ENCODE measurements at places on chromosomes 13 and 19.

DNA sequence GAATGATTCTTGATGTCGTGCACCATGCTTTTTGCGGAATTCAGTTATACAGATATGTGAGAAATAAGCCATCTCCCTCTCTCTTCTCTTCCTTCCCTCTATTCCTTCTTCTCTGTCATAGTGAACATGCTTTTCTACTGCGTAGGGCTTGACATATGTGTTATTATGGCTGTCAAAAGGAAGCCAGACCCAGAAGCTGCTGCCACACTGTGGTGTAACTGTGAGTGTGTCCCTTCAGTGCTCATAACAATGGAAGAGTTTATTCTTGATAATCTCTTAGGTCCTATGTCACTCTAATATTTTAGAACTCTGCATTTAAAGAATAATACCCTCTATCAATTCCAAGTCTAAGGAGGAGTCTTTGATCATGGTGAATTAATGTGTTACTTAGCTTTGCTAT, 208.9 kb upstream of the TMTC4 start:
- DNase-seq = peak; percentile 1

DNA sequence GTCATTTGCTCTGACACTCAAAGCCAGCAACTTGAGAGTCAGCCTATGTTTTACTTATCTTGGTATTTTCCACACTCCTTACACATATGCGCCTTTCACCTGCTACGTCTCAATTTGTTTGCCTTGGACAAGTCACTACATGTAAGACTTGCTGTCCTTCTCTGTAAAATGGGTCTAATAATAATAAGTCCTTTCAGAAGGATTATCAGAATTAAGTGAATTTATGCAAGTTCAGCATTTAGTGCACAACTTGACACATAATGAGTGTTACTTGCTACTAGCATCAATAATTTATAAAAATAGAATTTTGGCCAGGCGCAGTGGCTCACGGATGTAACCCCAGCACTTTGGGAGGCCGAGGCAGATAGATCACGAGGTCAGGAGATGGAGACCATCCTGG, 71.1 kb upstream of the UBL3 start:
- DNase-seq = no peak

DNA sequence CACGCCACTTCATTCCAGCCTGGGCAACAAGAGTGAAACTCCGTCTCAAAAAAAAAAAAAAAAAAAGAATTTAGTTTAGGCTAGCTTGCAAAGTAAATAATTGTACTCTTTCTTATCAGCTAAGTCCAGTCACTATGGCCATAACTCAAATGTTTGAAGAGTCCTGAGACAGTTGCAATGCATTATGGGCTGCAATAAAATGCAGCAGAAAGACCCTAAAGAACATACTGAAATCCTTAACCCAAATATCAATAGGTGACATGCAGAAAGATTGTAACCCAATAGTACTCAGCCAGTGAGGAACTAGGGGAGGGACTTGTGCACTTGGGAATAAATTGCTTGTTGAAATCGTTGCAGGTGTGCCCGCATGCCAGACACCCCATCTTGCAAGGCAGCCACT, 20.9 kb upstream of the FFAR2 start:
- no peak for DNase-seq

DNA sequence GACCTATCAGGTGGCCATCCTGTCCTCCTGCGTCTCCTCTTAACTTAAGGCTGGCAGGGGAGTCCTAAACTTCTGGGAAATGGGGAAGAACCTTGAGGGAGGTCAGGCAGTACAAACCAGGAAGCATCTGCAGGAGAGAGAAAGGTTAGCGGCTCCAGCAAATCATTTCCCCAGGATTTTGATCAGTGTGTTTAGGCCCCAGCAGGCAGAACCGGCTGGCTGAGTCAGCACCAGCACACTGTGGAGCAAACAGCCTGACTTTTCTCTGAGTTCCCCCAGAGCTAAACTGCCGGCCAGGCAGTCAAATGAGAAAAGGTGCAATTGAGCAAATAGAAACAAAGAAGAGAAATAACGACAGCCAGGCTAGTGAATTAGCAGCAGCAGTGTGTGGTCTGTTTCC, 46.7 kb upstream of the MEDAG start:
- DNase-seq = peak; percentile 71

DNA sequence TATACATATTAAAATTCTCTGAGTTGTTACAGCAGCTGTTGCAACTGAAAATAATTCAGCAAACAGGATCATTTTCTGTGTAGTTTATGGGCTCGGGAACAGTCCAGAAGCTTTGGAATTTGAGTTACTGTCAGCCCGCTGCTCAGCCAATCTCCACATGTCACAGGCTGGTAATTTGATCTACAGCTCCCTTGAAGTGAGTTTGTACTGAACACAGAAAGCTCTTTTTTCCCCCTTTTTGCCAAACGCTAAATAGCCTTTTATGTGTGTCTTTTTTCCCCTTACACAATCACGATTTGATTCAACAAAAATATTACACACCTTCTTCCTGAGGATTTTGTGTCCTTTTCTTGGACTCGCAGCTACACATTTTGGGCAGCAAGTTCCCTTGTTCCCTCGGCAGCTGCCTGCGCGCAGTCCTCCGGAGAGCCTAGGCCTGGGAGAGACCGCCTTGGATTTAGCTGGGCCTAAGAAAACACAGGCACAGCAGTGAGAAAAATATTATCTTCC, 371.4 kb downstream of the KCNRG start:
- no peak for DNase-seq

DNA sequence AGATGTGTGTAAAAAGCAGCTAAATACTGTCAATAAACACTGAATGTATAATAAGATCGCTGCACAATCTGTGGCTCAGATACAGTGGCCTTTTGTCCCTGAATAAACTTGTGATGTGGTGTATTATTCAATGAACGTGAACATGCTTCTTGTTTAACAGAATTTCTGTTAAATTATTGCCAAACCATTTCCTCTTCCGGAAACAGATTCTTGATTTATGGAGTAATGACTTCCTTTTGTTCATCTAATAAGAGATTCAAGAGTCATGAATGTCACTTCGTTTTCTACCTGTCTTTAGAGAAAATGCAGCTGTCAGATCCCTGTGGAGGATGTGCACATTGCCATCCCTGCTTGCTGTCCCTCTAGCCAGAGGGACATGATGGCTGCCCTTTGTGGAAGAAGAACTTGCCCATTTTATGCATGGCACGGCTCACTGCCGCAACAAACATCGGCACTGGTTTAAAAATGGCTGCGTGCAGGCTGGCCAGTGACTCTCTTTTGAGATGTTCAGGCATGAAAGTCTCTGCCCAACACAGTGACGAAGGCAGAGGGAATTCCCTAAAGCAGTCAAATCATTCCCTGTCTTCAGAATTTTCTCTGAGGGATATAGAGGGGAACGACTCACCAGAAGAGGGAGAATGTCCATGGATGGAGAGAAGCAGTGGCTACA, 3.1 kb upstream of the TNFSF13B start:
- no peak for DNase-seq

DNA sequence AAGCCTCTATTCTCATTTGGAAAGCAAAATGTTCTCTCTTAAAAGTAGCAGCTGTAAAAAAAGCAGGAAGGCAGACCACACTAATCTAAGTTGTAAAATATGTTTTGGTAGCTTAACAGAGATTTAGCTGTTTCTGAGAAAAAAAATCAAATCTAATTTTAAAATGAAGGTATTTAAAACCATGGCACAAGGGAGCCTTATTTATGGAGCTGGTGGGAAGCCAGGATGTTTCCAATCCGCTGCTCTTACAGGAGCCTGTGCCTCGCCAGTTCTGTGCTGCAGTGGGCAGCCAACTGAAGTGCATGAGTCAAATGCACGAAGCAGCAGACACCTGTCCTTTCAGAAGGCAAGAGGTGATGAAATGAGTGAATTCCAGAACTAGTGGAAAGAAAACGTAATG, 28.2 kb downstream of the GPC6 start:
- no peak for DNase-seq

DNA sequence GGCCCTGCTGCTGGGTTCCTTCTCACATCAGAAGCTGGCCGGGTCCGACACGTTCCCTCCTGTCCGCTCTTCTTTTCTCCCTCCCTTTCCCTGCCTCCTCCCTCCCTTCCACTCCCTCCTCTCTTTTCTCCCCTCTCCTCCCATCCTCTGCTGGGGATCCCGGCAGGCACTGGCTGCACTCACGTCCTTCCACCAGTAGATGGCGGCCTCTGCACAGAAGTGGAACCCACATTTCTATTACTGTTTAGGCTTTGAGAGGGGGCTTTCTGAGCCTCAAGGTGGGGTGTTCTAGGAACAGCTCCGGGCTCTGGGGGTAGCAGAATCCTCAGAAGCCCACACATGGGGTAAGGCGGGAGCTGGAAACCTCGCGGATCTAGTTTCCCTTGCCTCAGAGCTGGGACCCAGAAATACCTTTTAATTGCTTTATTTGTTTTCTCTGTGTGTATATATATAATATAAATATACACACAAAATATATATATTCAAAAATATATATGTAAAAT, 294.2 kb downstream of the ZNF536 start:
- peak; percentile 39 for DNase-seq

DNA sequence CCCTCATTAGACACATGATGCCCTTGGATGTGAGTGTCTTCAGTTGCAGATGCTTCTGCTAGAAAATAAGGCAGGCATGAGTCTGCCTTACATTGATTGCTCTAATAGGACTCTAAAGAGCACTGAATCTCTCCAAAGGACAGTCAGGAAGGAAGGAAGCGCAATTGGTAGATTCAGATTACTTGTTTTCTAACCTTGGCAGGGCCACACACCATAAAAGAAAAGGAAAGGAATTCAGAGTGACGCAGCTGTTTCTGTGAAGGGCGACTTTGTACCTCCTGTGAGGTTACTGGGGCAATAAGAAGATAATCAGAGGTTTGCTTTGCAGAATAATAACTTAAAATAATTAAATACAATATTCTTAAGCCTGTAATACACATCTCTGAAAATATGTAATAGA, 48.0 kb downstream of the FRY start:
- DNase-seq = no peak

DNA sequence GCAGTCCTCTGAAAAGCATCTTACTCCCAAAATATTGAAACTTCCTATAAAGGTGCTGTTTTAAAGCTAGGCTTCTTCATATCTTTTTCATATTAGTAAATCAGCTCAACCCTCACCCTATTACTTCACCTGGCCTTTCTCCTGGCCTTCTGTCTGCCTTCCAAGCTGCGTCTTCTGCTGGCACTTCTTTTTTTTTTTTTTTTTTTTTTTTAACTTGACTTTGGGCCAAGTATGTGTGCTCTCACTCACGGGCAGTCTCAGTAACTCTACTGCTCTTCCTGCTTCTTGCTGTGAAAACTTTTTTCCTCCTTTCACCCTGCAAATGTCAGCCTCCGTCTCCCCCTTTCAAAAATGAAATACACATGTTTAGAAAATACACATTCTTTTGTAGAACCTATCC, 41.2 kb upstream of the KCTD4 start:
- no peak for DNase-seq

- DNase-seq = no peak
These were observed 535 bp downstream of the BSG start for GRCh38 chr19:572743-573518.

DNA sequence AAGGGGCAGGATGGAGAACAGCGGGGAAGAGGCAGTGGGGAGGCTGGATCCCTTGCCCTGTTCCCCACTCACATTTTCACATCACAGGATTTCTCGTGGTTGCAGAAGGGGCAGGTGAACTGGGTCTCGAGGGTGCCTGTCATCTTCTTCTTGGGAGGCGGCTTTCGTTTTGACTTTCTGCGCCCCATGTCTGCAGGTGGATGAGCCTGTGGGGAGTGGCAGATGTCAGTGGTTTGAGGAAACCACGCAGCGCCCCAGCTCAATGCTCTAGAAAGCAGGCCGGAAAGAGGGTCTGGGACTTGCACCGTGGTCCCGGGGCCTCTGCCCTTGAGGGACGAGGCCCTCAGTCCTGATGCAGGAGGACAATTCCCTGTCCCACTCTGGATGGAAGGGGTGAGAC, 4.9 kb downstream of the ELOF1 start:
- DNase-seq = no peak

- no peak for DNase-seq
These were observed 38.5 kb upstream of the FGF14 start for GRCh38 chr13:102440259-102440936.

DNA sequence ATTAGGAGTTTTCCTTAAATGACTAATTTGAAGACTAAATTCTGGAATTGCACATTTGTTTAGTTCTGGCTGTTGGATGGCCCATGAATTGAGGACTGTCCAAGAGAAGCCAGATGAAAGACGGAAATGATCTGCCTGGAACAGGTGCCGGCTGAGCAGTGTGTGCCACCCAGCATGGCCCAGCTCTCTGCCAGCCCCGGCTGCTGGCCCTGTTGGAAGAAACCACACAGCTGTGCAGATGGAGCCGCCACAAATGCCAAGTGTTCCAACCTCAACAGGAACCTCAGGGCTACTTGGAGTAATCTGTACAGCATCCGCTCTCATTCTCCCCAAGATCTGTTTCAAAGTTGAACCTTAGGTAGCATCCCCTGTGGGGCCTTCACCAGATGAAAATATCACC, 67.0 kb upstream of the STARD13 start:
- no peak for DNase-seq

DNA sequence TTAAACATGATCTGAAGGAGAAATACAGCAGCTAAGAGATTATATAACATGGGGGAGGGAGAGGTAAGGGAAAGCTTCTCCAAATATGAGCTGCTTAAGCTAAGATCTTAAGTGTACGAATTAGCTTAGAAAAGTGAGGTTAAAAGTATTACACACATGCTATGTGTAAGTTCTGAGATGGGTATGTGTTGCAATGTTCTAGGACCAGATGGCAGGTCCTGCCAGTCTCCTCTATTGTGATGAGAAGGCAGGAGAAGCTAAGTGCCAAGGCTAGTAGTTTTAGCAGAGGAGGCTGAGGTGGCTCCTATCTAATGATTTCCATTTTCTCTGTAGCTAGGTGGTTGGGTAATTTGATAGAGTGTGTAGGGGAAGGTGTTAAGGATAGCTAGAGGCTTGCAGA, 57.6 kb downstream of the MICU2 start:
- no peak for DNase-seq

DNA sequence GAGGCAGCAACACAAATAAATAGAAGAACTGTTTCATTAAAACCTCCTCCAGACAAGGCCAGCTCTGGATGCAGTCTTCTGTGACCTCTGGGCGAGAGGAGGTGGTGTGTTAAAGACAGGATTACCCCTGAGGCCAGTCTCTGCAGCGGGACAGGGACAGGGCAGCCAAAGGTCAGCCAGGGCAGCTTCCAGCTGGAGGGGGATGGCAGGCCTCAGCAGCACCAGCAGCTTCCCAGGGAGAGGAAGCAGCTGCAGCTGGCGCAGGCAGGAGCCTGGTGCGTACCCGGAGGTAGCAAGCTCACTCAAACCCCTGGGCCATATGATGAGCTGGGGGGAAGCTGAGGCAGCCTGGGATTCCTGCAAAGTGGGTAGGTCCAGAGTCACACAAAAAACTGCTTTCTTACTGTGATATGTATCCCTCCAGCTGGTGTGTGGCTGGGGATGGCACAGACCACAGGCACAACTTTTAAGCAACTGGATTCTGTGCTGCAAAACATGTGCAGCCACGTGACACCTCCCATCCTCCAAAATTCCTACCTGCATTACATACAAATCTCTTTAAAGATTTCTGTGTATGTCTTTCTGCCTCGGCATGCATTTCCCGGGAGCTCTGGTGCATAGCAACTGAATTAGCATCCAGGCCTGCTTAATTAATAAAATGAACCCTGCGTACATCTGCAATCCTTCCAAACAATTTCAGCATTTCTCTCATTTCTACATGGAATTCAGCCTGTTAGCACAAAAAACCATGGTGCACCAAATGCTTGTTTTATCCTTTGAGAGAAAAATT, 238.3 kb upstream of the MAB21L1 start:
- peak; percentile 27 for DNase-seq

All from T47D (cell line).